Brain (organoid and tissue), 16 donors: ENCODE measurements at places on chromosomes 2 and 18.

DNA sequence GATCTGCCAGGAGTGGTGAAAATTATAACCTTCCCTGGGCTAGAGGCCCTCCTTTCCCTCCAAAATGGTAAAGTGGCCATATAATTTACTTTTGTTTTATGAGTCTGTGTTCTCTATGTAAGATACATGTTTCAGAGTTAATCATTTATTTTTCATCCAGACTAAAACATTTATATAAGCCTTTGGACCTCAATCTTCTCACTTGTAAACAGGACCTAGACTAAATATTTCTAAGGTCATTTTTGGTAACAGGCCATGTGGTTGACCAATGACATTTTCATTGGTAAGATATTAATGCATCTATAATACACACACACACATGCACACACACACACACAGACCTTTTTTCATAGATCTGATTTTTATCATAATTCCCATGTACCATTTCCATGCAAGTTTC lies 79.7 kb upstream of the KCTD1 start:
- no peak for DNase-seq

DNA sequence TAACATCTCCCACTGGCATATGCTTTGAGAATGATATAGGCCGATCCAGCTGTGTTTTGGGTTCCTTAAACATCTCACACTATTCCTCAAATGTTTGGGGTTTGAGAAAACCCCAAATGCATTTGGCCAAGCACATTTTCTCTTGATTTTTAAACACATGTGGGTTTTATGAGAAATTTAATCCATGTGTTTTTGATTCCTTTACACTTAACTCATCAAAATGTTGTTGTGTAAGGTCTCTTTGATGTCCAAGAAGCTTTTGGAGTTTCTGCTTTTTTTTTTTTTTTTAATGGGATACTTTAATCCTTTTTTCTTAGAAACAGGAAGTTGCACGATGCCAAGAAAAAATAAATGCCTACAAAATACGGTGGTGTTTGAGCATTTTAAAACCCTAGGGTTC lies 339.8 kb upstream of the TCF4 start:
- no peak for DNase-seq

DNA sequence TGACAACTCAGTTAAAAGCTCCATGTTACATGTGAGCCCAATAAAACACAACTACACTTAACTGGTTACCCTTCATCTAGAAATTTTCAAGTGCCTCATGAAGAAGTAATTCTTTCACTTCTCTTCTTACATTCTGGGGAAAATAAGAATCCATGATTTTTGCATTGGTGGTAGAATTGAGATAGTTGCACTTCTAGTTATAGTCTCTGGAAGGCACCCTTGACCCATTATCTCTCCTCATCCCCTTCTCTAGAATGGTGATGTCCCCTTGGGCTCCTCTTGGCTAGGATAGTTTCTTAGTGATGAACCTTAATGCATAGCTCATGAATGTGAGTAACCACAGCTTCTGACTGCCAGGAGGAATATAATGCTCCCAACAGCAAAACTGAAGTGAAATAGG lies 3.6 kb downstream of the LGALSL start:
- no peak for DNase-seq

DNA sequence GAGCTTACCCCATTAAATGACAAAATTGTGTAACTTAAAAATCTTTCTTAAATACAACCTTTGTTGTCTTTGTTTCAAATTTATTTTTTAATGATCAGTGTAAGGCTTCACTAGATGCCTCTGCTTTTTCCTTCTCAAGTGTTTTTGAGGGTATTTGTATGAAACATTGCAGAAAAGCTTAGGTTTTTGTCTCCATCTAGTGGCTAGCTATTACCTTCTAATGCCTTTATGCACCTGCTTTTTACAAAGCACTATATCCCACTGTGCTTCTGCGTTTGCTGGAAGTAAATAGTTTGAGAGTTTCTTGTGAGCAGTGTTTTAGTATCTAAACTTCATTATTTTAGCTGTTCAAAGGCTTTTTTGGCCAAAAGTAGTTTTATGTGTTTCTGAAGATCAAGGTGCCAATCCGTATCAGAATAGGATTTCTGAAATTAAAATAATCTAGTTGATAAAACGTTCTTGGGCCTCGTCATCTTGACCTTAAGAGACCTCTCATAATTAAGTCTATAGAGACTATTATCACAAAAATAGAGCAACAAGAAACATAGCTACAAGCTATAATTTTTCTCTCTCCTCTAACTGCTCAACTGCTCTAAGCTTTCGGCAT lies 47.0 kb downstream of the IWS1 start:
- DNase-seq: peak; percentile 87

DNA sequence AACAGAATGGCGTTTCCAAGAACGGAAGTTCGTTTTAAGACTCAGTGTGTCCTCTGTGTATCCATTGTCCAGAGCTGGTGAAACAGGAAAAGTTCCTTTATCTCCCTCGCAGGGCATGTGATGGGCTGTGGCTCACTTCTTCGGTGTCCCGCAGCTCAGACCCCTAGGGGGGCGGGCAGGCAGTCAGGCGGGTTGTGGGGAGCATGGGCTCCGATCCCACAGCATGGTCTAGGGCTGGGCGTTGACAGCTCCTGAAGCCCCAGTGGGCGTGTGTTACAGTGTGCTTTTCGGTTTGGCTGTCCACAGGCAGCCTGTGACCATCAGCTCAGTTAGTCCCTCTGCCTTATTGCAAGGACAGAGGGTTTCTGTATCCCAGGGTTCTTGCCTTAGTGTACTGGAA lies 319.6 kb downstream of the AGAP1 start:
- DNase-seq: no peak
